ENCODE measurements at places on chromosomes 6 and 20.

GRCh38 chr6:39221779-39222641, 7.3 kb downstream of the KCNK5 start:
- DNase-seq: no peak

DNA sequence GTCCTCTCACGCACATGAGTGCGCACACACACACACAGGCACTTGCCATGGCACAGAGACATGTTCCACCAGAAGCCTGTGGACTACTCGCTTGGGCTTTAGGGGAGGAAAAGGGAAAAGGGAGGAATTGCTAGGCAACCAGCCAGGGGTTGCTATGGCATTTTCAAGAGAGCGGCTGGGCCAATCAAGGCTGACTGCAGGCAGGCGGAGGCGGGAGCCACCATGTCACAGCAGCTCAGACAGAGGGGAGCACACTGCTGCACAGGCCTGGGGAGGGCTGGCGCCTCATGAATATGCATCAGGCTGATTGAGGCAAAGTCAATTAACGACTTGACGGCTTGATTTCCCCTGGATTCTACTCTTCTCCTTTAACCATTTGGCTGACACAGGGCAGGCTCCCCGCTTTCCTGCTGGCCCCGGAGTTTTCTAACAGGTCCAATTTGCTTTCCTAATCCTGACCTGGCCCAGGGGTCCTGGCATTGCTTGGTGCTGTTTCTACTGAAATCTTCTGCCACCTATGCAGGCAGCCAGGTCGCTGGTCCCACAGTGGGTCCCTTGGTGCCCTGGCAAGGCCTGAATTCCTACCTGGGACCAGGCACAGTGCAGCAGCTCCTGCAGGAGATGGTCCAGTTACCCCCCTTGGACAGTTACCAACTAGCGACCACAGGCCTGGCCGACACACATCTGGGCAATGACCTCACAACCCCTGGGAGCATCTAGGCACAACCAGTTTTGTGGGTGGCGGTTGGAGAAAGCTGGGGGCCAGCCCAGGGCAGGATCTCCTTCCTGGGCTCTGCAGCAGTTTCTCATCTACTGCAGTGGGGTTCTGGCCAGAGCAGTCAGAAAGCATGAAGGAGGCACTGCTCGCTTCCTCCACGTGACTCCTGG, 52.1 kb downstream of the YTHDF1 start:
- DNase-seq: no peak

- no peak for DNase-seq
These were observed 43.1 kb upstream of the BEND6 start for GRCh38 chr6:56911847-56912246.

DNA sequence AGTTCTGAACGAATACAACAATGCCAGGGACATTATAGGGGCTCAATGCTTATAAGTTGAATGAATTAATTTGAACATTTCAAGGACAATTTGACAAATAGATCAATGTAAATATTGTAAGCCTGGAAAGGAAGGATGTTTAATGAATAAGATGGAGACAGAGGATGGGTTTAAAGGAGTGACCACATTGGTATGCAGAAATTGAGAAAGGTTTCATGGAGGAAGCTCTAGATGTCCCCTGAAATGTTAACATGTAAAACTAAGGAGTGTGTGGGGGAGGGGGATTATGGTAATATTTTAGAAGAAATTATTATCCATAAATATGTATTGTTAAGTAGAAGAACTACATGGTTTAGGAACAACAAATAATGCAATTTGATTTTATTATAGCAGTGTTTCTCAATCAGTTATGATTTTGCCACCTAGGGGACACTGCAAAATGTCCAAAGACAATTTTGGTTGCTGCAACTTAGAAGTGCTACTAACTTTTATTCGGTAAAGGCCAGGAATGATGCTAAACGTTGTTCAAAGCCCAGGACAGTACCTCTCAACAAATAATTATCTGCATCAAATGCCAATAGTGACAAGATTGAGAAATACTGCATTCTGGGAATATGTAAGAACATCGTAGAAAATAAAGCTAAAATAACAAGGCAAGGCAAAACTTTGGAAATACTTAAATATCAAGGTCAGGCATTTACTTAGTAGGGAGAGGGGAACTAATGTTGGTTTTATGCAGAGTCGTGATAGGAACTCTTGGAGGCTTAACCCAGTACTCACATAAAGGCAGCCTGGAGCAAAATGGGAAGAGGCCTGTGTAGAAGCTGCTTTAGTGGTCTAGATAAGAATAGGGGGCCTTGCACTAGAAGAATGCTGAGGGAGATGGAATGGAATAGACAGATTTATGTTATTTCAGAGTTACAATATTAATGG, 686.9 kb upstream of the CITED2 start:
- no peak for DNase-seq

- no peak for DNase-seq
These were observed 81.0 kb downstream of the MYB start for GRCh38 chr6:135261872-135262725.

DNA sequence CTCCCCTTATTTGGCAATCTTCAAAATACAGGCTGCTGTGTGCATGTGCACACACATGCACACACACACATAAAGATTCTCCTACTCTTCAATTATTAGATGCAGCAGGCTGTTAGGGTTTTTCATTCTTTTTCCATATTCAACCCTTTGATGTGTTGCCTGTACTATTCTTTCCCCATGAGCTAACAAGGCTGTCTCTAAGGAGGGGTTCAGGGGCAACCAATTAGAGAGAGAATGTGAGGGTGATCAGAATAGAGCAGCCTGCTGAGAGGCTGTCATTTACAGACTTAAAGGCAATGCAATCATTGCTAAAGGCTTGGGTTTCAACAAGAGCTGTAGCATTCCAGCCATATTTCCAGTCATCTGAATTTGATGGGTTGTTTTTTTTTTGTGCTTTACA, 467.4 kb upstream of the ID4 start:
- no peak for DNase-seq

GRCh38 chr20:50286609-50287008, 96.0 kb downstream of the CEBPB start:
- DNase-seq: no peak

Data from activated CD8-positive, alpha-beta memory T cell treated with anti-CD3 and anti-CD28 coated beads for 1 hour (primary cell).